ENCODE measurements at places on chromosomes 5 and 9.

- no peak for DNase-seq
Measured at GRCh38 chr5:96611946-96612345, 50.2 kb upstream of the CAST start.

GRCh38 chr9:114228016-114228808 lies 72.9 kb downstream of the COL27A1 start:
- DNase-seq: no peak

DNA sequence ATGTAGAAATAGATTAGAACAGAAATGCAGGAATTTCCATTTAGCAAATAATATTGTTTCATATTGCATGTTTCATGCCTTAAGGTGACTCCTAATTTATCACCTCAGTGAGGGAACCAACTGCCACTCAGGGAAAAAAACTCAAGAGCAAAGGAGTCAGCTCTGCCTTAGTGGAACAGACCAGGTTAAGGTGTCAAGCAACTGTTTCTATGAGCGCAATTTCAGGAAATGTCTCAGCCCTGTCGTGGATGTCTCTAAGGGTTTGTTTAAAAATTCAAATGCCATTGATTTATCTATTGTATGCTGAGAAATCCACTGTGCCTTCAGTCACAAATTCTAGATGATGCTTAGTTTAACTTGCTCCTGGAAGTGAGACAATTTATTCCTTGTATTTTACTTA lies 34.7 kb upstream of the PDZD2 start:
- DNase-seq: no peak

DNA sequence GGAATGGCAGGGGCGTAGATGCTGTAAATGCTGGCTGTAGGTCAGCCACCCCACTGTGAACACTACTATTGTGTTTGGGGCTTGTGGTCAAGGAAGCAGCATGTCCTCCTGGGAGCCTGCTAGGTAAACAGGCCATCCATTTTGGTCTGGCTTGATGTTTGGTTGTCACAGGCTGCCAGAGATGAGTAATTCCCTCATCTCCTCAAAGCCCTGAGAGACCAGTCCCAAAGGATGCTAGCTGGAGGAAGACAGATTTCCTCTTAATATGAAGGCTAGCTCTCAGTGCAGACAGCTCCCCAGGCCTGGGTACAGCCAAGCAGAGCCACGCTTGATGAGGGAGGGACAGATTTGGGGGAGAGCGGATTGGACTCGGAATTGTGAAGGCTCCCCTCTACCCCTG lies 72.5 kb upstream of the MAP1B start:
- peak; percentile 49 for DNase-seq

DNA sequence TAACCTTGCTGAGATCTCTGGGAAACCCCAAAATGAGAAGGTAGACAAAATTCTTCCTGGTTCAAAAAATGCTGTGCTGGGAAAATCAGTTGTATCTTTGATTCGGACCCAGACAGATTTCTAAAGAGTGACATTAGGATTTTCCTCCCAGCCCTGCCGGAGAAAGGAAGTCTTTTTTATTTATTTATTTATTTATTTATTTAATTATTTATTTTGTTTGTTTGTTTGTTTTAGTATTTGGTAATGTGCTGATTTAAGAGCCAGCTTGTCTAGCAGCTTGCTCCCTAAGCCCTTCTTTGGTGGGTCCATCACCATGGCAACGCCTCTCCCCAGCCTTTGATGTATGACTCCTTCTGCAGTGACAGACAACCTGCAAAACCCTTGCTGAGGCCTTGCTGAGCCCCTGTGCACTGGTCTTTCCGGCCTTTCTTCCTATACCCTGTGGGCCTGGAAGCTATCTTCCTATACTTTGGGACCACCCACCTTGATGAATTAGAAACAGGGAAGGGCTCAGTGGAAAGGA lies 60.6 kb upstream of the AFAP1L1 start:
- peak; percentile 34 for DNase-seq

GRCh38 chr5:54311176-54311677 lies 854 bp upstream of the ARL15 start:
- DNase-seq: peak; percentile 20

GRCh38 chr9:19629488-19629887 lies 159.3 kb downstream of the SLC24A2 start:
- DNase-seq: no peak

DNA sequence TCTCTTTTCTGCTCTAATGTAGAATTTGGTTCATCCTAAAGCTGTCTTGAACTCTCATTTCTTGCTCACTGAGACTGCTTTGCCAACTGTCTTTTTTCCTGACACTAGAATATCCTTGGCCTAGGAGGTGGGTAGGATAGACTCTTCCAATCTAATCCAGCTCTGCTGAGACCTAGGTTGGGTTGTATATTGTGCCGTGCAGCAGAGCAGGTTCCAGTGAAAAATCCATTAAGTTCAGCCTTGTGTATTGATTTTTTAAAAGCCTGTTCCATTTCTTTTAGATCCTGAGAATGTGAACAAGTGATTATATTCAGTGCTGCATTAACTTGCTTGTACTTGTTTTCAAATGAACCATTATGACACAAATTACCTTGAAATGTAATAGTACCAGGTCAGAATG lies 539.6 kb downstream of the LRRC70 start:
- DNase-seq: no peak

- DNase-seq: no peak
Measured at GRCh38 chr5:54821445-54822323, 163.7 kb downstream of the ESM1 start.

DNA sequence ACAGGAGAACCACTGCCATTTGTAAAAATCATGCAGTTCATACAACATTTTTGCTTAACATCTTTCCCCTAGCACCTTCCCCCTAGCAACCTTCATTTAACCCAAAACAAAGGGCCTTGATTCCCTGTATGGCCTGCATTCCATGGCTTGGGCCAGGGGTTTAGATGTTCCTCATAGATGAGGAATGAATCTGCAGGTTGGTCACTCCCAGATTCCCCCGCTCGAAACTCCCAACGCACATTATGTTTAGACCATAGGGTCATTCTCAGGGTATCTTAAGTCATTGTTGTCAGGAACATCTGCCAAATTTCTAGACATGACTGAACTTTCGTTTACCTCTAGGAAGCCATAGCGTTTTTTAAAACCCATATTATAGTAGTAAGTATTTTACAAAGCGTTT lies 282.2 kb upstream of the VLDLR start:
- DNase-seq: no peak

DNA sequence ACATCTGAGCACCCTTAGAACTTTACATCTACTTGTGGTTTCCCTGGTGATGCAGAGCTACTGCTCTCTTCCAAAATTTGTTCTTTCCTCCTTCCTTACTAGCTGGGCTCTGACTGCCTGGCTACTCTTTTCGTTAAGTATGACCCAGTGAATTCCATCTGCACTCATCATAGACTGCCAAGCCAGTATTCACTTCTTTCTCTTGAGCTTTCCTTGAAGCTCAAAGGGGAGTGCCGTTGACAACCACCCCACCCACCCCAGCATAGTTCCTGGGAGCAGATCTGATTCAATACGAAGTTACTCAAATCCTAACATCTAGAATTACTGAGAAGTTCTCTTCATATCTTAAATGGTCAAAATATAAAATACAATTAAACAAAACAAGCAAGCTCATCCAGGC lies 190.5 kb downstream of the ADAMTS12 start:
- no peak for DNase-seq

DNA sequence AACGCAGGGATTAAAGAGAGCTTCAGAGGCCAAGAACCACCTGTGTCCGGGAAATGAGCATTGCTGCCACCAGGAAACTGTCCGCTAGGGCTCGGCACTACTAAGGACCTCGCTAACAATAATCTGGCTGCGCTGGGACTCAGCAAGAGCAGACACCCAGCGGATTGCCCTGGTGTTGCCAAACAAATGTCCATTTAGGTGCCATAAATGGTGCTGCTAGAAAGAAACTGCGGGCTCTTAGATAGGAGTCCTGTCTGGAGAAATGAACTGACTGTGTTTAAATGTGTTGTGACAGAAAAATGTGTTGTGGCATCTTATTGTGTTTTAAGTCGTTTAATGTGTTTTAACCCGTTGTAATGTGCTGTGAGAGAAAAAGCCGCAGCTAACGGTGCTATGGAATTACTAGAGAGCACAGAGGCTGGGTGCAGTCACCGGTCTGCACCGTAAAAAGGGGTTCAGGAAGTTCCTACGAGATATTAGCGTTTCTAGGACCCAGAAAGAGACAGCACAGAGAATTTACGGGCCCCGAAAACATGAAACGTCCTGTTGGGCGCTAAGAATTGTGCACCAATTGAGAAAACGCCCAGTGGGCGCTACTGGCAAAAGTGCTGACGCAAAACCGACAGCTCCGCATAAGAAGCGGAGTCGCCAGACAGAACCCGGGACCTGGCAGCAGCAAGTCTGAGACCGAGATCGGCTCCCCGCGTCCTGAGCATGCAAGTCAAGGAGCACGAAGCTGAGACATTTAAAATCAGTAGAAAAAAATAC lies 90.6 kb downstream of the ANXA2R start:
- DNase-seq: no peak

- DNase-seq: no peak
Measured at GRCh38 chr5:180141068-180141660, 67.8 kb downstream of the RASGEF1C start.

All from HT1080 (cell line).